ENCODE measurements at places on chromosomes 5 and 9.

DNA sequence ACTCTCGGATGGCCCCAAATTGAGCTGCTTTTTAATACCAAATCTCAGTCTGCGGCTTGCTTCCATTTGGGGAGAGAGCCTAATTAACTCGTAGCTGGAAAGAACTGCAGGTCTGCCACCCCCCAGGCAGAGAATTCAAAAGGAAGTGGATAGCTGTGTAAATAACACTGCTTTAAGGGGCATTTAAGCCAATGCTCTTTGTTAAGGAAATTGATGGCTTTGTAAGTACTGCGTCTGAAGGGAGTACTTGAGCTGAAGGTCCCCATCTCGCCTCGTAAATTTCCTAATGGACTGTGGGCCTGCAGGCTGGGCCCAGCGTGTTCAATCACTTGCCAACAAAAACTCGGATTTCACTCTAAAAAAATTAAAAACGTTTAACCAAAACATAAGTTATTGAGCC, 132.7 kb downstream of the PAPPA start:
- no peak for DNase-seq

DNA sequence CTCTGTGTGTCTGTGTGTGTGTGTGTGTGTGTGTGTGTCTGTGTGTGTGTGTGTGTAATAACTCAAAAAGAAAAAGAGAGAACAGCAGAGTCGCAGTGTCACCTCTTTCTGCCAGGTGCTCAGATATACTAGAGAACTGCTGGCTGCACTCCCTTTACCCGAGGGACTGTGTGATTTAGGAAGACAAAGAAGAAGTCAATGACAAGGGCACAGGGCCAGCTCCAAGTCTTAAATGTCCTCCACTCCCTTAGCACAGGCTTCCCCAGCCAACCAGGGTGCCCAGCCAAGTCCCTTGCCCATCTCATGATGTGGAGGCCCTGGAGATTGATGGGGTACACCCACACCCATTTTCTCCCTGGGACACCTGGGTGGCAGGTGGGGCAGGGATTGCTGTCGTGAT, 8.7 kb downstream of the CCNJL start:
- no peak for DNase-seq

GRCh38 chr5:103512500-103512899, 50.1 kb downstream of the NUDT12 start:
- DNase-seq = no peak

GRCh38 chr9:94881940-94882339, 155.4 kb downstream of the AOPEP start:
- DNase-seq = no peak

DNA sequence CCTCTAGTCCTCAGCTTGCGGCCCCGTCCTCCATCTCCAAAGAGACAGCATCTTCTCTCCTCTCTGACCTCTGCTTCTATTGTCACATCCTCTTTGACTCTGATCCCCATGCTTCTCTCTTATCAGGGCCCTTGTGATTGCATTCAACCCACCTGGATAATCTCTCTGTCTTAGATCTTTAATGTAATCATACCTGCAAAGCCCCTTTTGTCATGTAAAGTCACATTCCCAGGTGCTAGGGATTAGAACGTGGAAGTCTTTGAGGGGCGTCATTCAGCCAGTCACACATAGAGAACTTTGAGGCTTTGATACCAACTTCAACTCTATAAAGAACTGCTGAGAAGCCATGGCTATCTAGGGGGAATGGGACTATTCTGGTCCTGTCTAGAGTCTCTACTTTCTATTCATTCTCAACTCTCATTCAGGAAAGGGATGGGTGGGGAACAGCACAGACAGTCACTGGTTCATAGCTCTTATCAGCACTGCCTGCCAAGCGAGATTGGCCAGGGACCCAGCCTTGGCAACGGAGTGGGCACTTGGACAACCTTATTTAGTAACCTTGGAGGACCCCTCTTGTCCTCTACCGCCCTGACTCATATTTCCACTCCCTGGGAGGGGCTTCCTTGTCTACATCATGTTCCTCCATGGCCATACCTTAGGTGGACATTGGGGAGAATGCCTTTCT, 29.0 kb downstream of the TAS2R1 start:
- no peak for DNase-seq

GRCh38 chr9:136119061-136119882, 597 bp upstream of the TMEM250 start:
- DNase-seq = peak; percentile 45

DNA sequence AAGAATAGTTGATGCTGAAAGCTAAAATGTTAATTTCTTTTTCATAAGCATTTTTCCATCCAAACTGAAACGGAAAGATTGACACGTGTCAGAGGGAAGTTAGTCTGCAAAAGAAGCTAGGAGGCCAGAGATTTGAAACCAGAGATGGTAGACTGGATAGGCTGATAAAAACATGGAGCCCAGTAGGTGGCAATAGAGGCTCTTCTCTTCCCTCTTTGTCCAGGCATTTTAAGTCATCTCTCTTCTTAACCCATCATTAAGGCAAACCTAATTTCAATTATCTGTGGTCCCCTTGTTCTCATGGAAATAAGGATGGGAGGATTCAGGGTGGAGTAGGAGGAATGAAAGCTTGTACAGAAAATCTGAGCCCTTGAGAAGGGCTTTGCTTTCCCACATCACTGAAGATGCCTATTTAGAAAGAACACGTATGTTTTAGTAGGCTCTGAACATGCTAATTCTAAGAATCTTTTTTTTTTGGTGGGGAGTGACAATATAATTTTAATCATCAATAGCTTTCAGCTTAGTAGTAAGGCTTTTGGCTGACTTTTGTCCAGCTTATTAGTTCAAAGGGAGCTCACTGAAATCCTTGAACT, 66.6 kb downstream of the ZNF474 start:
- DNase-seq = peak; percentile 65

GRCh38 chr5:35533156-35533555, 84.5 kb upstream of the SPEF2 start:
- no peak for DNase-seq

DNA sequence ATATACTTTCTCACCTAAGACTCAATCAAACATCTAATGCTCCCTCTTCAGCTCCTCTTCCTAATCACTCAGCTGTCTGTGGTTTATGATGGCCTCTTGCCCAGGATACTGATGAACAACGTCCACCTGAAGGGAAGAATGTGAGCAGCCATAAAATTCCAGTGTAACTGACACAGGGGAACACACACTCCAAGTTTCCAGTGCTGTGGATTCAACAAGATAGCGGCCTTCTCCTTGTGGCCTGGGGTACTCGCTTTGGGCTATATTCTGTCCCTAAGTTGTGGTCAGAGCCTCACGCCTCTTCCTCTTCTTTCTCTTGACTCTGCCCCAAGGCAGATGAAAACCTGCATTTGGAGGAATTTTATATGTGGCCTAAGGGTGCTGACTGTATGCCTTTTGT, 11.7 kb downstream of the B4GALT1 start:
- DNase-seq = no peak

DNA sequence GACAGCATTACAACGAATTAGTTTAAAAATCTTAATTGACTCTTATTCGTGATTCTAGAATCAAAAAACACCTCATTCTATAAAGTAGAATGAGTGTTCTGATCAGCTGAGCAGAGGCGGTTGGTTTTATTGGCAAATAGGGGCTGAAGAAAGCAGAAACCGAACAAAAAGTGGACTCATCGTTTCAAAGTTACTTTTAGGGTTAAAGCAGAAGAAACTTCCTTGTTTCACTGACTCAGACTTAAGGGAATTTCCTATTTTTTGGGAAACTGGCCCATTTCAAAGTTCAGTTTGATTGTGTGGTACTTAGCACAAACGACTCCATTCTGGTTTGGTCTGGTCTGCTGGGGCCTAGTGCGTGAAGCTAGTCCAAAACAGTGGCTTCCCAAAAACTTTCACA, 862 bp upstream of the NDUFB6 start:
- DNase-seq = no peak

DNA sequence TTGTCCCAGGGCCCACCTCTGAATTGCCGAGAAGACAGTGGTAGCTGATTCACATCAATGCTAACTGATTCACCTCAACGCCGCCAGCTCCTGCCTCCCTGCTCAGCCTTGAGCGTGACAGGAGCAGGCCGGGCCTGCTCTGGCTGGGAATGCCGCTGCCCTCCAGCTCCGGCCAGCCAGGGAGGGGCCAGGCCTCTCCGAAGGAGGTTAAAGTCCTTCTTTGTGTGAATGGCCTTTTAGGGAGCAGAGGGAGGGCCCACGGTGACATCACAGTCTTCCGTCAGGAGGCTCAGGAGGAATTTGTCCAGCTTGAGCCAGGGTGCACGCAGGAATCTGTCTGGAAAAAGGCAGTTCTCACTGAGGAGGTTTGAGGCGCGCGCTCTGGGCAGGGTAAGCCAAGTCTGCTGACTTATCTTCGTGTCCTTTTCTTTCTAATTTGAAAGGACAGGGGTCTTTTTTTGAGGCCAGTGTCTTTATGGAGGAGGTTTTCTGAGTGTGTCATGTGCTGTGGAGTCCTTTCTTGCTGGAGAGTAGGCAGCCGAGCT, 82.7 kb downstream of the C9orf152 start:
- DNase-seq = peak; percentile 83

GRCh38 chr9:122456123-122456522, 21.6 kb downstream of the OR1J1 start:
- no peak for DNase-seq

- no peak for DNase-seq
Measured at GRCh38 chr5:58933891-58934628, 351.2 kb downstream of the RAB3C start.

DNA sequence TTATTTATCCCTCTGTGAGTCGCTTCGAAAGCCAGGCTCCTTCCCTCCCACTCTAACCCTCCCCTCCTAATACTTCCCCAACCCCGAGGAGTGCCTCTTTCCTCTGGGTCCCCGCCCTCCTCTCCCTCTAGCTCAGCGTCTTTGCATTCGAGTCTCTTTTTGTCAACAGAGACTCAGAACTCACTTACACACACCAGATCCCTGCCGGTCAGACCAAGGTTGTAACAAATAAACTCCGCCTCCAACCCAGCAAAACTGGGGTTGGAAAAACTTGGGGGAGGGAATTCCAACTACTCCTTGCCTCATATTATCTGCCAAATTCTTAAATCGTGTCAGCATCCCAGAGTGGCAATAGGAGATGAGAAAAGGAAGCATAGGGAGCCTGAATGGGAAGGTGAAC, at the start of gene HTR1A:
TSS of gene HTR1A (minus strand) at position 167 of the 400 bp plus-strand sequence. CDS start 726 bp downstream, outside the sequence.
- no peak for DNase-seq

DNA sequence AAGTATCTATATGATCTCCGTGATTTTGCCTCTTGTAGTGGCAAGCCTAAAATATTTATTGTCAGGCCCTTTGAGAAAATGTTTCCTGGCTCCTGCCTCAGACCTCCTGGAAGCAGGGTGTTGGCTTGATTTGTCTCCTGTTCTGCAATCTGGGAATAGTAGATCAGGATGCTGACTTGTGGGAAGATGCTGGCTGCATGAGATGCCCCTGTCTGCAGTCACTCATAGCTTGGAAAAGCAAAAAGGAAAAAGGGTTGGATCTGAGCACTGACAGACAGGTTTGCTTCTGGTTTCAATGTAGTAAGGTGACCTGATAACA, 16.7 kb downstream of the TJP2 start:
- no peak for DNase-seq

GRCh38 chr9:34505370-34506120, 17.2 kb downstream of the ENHO start:
- no peak for DNase-seq

- no peak for DNase-seq
Measured at GRCh38 chr5:139361835-139362429, 20.3 kb downstream of the PAIP2 start.

DNA sequence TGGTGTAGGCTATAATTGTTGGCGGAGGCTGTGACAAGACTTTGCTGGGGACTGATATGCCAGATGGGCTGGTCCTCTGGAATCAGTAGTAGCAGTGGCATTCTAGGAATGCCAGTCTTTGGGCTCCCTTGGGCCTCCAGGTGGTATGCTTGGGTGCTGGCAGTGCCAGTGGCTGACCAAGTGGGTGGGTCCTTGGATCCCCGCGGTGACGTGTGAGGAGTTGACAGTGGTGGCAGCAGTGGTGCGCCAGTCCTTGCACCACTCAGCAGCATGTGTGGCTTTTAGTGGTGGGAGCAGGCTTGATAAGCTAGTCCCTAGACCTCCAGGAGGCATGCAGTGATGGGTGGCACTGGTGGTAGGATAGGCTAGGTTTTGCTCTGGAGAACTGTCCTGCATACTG, 63.9 kb downstream of the UNC13B start:
- DNase-seq = no peak

- peak; percentile 86 for DNase-seq
Measured at GRCh38 chr5:113574417-113574816, 60.9 kb downstream of the YTHDC2 start.

DNA sequence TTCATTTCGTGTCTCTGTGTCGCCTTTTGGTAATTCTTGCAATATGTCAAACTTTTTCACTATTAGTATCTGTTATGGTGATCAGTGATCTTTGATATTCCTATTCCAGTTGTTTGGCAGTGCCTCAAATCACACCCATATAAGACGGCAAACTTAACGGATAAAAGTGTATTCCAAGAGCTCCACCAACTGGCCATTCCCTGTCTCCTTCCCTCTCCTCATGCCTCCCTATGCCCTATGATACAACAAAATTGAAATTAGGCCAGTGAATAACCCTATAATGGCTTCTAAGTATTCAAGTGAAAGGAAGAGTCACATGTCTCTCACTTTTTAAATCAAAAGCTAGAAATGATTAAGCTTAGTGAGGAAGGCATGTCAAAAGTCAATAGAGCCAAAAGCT, 74.8 kb downstream of the CDK5RAP2 start:
- DNase-seq = peak; percentile 14

DNA sequence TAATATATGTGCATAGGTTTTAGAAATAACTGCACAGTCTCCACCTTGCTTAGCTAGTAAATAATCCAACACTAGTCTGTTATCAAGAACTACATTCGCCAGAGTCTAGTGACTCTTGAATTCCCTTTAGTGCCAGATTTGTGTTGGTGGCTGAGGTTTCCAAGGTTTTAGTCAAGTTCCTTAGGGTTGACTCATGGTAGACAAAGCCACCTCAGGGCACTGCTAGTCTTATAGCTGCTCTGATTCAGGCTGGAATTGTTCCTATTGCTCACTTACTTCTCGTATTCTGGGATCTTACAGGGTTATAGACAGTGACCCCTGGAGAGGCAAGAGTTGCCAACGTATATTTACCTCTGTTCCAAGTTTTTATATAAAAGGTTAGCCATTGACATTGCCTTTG, 1369.8 kb upstream of the CDH9 start:
- DNase-seq = peak; percentile 63

GRCh38 chr5:121976979-121977378, 15.2 kb downstream of the SRFBP1 start:
- peak; percentile 72 for DNase-seq

DNA sequence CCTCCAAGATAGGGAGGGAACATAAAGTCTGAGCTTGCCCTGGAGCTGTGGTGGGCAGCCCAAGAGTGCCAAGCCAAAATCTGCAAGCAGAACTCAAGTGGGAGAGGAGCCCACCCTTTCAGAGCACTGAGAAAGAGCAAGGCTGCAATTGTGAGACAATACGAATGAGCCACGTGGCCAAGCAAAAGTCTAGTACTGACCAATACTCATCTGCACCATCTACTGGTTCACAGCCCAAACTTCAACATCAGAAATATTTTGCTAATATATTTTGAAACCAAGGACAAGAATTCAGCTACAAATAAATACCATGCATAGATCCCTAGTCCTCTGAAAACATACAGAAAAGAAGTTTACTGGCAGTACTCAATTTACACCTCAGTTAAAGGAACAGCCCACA, 696.2 kb upstream of the COX7C start:
- DNase-seq = no peak

All from fibroblast of skin of scalp (primary cell).